MV-4-11 (cell line): ENCODE measurements at places on chromosomes 12 and 14.

DNA sequence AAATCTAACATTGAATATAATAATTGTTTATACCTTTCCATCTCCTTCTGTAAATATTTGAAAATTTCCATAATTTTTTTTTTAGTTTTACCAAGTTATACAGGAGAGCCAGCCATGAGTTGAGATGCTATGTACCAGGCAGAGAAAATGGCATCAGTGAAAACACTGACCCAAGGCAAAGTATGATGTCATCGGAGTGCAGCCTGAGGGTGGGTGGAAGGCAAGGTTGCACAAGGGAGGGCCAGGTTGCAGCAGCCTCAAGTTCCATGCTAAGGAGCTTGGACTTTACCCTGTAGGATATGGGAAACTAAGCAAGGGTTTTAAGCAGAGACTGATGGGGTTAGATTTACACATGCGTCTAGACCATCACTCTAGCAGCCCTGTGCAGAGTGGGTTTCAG is 441.1 kb downstream of the BCAT1 start:
- DNase-seq = no peak

GRCh38 chr12:104294927-104295668 is 8.4 kb upstream of the EID3 start:
- no peak for DNase-seq

- DNase-seq = no peak
Observed at GRCh38 chr12:122067548-122067947, 11.0 kb upstream of the MLXIP start.

- DNase-seq = no peak
Observed at GRCh38 chr12:62009445-62009844, 250.8 kb upstream of the USP15 start.

DNA sequence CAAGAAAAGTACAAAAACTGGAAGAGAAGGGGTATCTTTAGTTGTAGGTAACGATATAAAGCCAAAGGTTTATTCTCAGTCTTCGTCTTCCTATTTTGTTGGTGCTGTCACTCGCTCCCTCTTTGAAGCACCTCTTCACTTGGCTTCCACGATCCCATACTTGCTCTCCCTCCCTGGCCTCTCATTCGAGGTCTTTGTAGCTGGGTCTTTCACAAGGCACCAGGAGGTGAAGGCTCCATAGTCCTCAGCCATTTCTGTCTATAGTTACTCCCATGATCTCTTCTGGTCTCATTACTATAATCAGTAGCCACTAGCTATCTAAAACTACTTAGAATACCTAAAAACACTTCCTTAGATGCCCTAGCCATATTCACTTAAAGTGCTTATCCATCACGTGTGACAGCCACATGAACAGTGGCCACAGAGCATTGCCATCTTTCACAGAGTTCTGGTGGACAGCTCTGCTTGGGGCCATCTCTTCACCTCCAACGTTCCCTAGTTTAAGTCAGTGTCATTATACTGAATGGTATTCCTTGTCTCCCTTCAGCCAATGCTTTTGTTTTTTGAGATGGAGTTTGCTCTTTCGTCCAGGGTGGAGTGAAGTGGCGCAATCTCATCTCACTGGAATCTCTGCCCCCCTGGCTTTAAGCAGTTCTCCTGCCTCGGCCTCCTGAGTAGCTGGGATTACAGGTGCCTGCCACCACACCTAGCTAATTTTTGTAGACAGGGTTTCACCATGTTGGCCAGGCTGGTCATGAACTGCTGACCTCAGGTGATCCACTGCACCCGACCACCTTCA is 57.1 kb downstream of the ATP2A2 start:
- DNase-seq = no peak

DNA sequence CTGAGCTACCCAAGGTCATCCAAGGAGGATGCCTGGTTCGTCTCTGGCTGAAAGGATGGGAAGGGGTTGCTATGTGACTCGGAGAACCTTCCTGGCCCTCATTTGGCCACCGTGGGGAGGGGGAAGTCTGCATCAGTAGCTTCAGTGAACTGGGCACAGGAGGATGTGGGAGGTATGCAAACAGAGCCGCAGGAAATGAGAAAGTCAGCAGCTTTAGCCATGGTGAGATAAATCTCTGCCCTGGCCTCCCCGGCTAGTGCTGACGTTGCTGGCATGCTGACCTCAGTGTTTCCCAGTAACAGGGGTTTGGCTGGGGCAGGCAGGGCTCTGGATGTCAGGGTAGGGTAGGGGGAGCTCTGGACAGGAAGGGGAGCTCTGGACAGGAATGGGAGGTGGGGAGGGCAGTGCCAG is 2.3 kb upstream of the CEBPE start:
- no peak for DNase-seq

DNA sequence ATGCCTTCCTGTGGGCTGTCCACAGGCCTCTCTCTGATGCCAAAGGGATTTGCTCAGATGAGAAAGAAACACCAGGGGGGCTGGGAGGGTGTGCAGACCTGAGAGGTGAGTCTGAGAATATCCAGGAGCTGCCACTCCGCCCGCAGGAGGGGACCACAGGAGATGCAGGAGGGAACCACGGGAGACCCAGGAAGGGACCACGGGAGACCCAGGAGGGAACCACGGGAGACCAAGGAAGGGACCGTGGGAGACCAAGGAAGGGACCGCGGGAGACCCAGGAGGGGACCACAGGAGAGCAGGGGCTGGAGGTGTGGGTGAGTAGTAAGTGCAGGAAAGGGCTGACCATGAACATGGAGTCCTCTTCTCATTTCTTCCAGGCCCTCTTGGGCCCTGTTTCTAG is 74.6 kb upstream of the SFSWAP start:
- no peak for DNase-seq

GRCh38 chr14:75439989-75440388 is 12.2 kb downstream of the JDP2 start:
- no peak for DNase-seq

- DNase-seq = no peak
Observed at GRCh38 chr14:64812412-64812811, 67.3 kb downstream of the SPTB start.

DNA sequence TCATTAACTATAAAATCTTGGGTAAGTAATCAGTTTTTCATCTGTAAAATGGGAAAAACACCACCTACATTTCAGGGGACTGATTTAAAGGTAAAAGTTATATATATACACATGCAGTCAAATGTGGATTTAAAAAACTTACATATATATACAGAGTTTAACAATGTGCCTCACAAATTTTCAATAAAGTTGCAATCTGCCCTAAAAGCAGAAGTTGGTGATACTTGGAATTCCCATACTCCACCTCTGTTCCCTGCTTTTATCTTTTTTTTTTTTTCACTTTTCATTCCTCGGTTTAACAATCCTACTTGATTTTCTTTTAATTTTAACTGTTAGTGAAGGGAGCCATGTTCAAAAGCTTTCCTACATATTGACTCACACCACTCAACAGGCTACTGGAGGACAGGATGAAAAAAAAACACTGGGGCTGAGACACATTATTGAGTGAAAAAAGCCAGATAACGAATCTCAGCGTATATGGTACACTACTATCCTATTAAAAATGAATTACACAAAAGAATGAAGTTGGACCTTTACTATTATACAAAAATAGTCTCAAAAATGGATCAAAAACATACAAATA is 24.3 kb downstream of the SPPL3 start:
- DNase-seq = no peak

DNA sequence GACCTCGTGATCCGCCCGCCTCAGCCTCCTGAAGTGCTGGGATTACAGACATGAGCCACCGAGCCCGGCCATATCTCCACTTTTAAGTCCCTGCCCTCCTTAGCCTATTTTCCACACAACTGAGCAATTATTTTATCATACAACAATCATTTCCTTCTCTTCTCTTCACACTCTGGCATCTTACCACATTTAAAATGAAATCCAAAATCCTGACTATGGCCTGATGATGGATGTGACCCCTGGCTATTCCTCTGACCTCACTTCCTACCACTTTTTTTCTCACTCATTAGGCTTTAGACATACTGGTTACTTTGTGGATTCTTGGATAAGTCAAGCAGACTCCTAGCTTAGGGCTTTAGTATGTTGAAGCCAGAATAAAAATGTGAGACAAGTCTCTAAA is 21.9 kb upstream of the EID3 start:
- no peak for DNase-seq

DNA sequence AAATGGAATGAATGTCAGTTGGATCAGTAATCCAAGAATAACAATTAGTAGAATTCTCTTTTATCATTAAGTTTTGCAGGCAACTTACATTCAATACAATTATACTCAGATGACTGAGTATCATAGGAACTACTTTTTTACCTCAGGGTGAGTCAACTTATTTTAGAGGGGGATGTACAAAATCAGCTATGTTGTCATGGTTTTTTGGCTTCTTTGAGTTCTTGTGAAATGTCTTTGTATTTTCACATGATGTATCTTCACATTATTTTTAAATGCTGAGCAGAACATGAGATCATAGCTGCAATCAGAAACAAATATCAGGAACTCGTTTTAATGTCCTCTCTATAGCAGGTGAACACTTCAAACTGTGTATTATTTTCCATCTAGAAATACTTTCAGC is 65.3 kb upstream of the PTPRR start:
- no peak for DNase-seq

GRCh38 chr12:19712041-19712440 is 272.7 kb downstream of the AEBP2 start:
- DNase-seq = peak; percentile 90

- no peak for DNase-seq
Observed at GRCh38 chr12:32091696-32092095, 15.0 kb upstream of the BICD1 start.

- no peak for DNase-seq
Observed at GRCh38 chr12:78209846-78210505, 379.3 kb downstream of the NAV3 start.

- no peak for DNase-seq
Observed at GRCh38 chr12:132710043-132710404, 618 bp upstream of the PGAM5 start.

GRCh38 chr14:98594156-98594555 is 677.8 kb downstream of the BCL11B start:
- no peak for DNase-seq

GRCh38 chr12:106181401-106182114 is 42.8 kb upstream of the NUAK1 start:
- no peak for DNase-seq

- no peak for DNase-seq
Observed at GRCh38 chr12:131732996-131733615, 22.2 kb downstream of the SFSWAP start.

- peak; percentile 55 for DNase-seq
Observed at GRCh38 chr12:53324113-53324778, 2.8 kb upstream of the AAAS start.

DNA sequence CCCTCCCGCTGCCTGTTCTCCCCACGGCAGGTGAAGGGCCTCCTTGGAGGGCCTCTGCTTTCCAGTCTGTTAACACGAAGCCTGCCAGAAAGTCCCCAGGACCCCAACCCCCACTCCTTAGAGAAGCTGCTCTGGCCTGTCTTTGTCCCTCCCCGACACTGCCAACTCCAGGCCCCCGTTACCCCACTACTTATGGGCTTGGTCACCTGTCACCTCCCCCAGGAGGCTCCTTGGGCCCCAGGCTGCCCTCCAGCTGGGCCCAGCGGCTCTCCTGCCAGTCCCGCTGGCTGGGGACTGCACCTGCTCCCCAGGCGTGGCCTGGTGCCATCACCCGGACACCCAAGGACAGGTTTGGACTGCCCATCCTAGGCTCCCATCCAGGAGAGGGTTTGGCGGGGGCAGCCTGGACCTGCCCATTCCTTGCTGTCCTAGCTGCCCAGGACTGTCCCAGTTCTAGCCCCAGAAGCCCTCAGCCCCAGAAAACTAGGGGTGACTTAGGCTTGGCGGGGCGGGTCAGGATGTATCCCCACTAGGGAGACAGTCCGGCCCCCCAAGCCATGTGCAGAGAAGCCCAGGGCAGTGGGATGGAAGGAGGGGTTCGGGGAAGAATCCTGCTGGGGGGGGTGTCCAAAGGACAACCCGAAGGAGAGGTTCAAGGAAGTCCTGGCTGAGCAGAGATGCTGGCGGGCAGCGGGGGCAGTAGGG is 155.7 kb upstream of the C14orf180 start:
- DNase-seq = no peak

DNA sequence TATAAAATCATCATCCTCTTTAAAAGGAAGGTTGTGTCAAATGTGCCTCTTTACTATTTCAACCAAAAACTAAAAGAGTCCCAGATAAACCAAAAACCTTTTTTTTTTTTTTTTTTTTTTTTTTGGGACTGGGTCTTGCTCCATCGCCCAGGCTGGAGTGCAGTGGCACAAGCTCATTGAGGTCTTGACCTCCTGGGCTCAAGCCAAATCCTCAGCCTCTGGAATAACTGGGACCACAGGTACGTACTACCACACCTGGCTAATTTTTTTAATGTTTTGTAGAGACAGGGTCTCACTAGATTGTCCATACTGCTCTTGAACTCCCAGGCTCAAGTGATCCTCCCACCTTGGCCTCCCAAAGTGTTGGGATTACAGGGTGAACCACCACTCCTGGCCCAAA is 16.4 kb upstream of the SELPLG start:
- no peak for DNase-seq

GRCh38 chr14:76940021-76940760 is 88.3 kb downstream of the IRF2BPL start:
- DNase-seq = no peak

GRCh38 chr12:44497044-44497443 is 379.1 kb downstream of the NELL2 start:
- DNase-seq = no peak
